T47D (cell line): ENCODE measurements at places on chromosomes 16 and 17.
A peak's percentile ranks its signal among the peaks of the same experiment; 100 is the strongest.

DNA sequence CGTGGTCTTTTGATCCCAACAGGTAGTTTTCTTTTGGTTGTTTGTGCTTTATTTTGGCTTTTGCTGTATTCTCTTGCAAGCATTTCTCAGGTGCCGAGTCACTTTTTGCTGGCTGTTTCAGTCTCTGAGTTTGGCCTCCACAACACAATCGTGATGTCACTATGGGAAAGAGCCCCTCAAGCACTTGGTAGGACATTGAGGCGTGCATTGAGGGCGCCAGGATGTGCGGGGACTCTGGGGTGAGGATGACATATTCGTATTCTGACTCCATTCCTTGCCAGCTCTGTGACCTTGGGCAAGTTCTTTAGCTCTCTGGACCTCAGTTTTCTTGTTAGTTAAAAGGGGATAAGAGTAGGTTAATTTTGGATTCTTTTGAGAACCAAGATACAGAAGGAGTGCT lies 13.0 kb downstream of the KSR1 start:
- DNase-seq = no peak

GRCh38 chr17:1186214-1186820 lies 6.5 kb upstream of the ABR start:
- no peak for DNase-seq

DNA sequence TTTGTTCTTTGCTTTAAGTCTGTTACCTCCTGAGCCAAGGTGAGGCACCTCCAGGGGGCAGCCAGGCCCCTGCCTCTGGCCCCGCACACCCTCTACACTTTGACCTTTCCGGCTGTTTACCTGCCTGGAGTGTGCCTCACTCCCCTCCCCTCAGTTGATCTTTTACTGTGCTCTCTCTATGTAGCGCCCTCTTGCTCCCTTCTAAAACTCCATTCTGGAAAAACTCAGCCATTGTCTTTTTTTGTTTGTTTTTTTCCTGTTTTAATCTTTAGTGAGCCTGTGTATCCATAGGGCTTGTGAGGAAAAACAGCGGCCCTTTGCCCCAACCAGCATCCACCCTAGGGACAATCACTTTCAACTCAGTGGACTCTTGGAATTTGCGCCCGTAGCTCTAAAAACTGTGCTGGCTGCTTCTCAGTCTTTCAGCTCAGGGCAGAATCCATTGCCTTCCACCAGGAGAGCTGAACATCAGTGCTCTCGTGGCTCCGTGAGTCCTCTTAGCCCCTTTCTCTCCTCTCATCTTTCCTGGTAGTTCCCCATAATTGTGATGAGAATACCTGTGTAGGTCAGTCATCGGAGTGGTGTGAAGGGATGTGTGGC lies 4.3 kb downstream of the AMDHD2 start:
- DNase-seq = no peak

DNA sequence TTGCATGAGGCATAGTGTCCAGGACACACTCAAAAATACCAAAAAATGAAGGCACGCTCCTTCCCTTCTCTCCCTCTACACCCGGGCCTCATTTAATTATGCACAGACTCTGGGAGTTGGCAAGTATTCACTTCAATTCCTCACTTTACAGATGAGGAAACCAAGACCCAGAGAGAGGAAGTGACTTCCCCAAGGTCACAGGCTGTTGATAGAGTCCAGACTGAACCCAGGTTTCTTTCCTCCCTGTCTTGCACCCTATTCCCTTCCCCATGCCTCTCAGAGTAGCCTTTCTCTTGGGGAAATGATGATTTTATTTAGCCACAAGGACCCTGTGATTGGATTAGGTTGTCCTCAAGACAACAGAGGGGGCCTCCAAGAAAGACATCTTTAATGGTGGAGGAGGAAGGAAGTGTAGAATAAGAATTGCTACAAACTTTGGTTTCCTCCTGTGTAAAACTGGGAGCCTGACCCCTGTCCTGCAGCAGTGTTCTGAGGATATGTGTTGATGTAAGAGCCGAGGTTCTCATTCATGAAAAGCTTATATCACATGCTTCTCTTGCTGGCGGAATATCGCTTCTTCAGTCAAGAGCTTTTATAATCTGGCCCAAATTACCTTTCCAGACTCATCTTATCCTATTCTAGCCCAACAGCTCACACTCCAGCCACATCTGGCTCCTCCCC lies 48.8 kb upstream of the SIAH1 start:
- no peak for DNase-seq

DNA sequence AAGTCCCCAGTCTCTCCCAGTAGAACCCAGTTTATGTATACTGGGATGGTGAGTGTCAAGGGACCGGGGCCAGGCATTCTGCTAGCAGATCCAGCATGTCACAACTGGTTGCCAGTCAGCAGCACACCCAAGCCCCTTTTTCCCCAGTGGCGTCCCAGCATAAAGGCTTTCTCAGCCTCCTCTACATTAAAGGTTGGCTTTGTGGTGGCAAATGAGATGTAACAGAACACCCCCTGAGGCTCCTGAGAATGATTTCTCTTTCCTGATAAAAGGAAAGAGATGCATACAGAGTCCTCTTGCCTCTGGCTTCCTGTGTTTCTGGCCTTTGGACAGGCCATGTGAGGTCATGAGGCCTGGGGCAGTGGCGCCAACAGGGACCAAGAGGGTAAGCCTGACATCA lies 27.9 kb downstream of the IRX6 start:
- no peak for DNase-seq

GRCh38 chr16:78675312-78675711 lies 575.9 kb downstream of the WWOX start:
- DNase-seq = peak; percentile 45

- no peak for DNase-seq
Observed at GRCh38 chr16:104928-105327, 26.9 kb downstream of the MPG start.

DNA sequence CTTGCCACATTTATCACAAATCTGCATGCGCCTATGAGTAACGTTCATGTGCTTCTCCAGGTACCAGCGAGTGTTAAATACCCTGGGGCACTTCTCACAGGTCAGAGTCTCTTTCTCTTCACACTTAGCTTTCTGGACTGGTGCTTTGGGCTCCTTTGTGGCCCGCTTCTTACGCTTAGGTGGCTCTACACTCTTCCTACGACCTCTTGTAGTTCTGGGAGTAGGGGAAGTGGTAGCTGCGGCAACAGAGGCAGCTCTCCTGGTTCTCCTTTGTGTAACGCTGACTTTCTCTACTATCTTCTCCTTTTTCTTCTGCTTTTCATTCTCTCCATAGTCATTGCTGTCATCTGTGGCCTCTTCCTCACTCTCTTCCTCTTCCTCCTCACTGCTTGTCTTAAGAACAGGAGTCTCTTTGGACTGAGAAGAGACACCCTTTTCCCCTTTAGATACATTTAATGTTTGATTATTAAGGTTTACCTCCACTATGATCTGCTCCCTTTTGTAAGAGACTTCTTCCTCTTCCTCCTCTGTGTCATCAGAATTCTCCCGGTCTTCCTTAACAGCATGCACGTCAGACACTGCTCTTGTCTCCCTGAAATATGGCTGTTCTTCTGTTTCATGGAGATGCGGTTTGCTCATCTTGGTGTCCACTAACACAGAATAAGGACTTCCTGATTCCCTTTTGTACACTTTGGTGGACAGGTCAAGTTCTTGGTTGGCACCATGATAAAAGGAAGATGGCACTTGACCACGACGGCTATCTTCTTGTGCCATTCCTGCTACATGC lies 45.0 kb downstream of the ZNF652 start:
- no peak for DNase-seq

DNA sequence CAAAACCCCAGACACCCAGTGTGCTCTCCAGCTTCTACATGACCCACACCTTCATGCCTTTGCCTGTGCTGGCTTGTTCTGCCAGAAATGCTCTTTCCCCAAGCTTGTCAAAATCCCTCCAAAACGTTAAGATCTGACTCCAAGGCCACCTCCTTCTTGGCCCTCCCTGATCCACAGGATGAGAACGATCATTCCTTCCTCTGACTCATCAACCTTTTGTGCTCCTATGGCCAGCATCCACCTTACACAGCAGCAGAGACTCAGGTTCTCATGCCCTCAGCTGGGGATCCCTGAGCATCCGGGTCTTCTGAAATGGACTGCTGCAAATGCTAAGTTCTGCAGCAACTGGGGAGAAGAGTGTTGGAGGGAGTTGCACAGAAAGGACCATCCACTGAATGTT lies 2.9 kb downstream of the ZBTB4 start:
- DNase-seq = no peak

GRCh38 chr17:73481676-73482075 lies 162.6 kb downstream of the SDK2 start:
- DNase-seq = no peak

- no peak for DNase-seq
Observed at GRCh38 chr16:86578061-86578599, at the start of gene FOXL1. TSS of gene FOXL1 (plus strand) at chr16:86578549. CDS start at chr16:86578724, 175 bp downstream.

DNA sequence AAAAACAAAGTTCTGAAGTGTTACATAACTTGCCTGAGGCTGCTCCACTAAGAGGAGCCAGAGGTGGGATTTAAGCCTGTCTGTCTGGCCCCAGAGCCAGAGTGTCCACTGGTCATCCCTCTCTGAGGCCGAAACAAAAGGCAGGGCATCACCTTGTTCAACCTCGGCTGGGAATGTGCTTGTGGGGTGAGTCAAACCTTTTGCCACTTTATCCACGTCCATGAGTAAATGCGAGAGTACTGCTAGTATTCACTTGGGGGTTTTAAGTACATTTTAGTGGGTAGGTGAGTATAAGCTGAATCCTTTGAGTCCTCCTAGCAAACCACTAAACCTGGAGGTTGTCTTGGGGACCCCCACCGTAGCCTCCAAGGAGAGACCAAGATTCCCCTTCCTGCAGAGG lies 103.5 kb downstream of the STX8 start:
- no peak for DNase-seq

DNA sequence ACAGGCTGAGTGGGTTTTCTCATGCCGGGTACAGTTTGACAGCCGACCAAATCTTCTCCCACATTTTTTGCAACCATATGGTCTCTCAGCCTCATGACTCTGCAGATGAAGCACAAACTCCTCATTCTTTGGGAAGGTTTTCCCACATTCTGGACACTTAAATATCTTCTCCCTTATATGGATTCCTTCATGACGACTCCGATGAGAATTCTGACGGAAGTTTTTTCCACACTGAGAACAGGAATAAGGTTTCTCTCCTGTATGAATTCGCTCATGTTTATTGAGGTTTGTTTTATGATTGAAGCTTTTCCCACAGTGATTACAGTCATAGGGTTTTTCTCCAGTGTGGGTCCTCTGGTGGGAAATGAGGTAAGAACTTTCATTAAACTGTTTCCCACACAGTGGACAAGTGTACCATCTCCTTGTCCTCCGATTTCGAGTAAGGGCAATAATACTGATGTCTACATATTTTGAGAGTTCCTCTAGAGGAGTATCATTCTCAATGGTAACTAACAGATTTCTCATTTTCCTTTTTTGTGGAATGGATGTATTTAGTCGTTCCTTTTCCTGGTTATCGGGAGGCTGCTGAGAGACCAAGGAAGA lies 10.9 kb downstream of the ZNF200 start:
- DNase-seq = no peak

GRCh38 chr16:56851671-56852400 lies 13.2 kb upstream of the SLC12A3 start:
- DNase-seq = peak; percentile 15

GRCh38 chr17:53560953-53561352 lies 261.8 kb upstream of the KIF2B start:
- DNase-seq = no peak

DNA sequence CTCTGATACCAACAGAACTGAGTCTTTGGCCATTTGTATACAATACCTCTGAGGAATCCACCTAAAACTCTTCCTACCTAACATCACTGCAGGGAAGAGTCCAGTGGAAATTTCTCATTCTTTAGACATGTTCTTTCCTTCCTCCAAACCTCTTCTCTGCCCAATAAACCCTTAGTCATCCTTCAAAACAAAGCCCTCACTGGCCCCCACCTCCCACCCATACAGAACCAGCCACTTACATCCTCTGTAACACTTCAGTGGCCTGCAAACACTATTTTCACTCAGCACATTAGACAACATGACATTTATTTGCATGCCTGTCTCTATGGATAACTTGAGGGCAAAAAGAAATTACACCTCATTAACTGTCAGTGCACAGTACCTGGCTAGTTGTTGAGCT lies 200.3 kb upstream of the NOG start:
- no peak for DNase-seq

GRCh38 chr16:6063526-6063925 lies 965.9 kb upstream of the EEF2KMT start:
- no peak for DNase-seq

- DNase-seq = no peak
Observed at GRCh38 chr16:86740298-86740697, 161.9 kb downstream of the FOXL1 start.

- no peak for DNase-seq
Observed at GRCh38 chr16:75248142-75248535, 3.3 kb downstream of the BCAR1 start.

DNA sequence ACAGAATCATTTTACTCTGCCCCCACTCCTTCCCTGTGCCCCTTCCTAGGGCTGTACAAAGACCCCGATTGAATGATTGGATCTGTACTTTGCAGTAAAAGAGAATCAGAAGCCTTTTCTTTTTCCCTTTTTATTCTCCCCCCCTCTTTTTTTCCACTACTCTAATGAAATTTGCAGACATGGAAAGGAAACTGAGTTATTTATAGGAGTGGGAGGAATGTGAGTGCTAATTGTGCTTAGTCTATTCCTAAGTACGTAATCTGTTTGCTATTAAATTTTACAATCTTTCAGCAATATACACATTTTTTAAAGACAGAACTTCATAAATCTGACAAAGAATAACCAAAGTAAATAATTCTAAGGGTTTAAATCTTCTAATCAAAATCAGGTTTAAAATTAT lies 314.3 kb downstream of the MAP2K6 start:
- no peak for DNase-seq

GRCh38 chr16:47884116-47884725 lies 271.6 kb downstream of the ABCC12 start:
- no peak for DNase-seq

GRCh38 chr16:74281300-74281699 lies 15.3 kb upstream of the PSMD7 start:
- no peak for DNase-seq

DNA sequence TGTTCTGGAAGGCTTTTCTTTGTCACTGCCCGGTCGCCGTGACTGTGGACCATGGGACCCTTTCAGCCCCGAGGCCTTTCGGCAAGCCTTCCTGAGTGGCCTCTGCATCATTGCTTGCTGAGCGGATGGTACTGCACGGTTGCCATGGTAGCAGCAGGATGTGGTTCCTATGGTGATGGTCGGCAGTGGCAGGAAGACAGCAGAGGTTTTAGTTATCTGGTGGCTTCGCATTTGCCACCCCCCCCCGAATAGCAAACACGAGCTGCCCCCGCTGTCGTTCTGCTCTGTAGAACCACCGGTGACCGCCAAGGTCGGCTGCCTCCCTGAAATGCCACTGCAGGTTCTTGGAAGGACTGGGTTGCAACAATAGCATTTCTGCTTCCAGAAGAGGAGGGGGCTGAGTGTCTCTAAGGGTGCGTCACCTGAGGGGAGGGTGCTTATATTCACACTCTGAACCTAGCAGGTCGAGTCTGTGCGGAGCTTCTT lies 76.6 kb downstream of the CMIP start:
- no peak for DNase-seq

GRCh38 chr16:17104654-17105053 lies 366.1 kb downstream of the XYLT1 start:
- DNase-seq = no peak
